ENCODE measurements at places on chromosomes 2 and 18.

DNA sequence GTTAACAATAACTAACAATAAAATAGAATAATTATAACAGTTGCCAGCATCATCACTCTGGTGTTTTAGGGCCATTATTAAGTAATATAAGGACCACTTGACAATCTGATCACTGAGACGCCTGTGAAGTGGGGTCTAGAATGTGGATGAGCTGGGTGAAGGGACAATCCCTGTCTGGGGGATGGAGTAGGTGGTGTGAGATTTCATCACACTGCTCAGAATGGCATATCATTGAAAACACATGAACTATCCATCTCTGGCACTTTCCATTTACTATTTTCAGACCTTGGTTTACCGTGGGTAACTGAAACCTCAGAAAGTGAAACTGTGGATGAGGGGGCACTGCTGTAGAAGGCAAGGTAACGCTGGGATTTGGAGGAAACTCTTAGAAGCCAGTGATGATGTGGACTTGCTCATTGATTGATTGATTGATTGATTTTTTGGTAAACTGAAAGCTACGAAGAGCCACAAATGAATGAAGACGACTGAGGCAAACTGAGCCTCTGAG, 204.4 kb upstream of the TWIST2 start:
- DNase-seq = no peak

GRCh38 chr2:184654945-184655344, 56.6 kb downstream of the ZNF804A start:
- peak; percentile 18 for DNase-seq

GRCh38 chr2:45018023-45018422, 8.8 kb upstream of the SIX2 start:
- no peak for DNase-seq

DNA sequence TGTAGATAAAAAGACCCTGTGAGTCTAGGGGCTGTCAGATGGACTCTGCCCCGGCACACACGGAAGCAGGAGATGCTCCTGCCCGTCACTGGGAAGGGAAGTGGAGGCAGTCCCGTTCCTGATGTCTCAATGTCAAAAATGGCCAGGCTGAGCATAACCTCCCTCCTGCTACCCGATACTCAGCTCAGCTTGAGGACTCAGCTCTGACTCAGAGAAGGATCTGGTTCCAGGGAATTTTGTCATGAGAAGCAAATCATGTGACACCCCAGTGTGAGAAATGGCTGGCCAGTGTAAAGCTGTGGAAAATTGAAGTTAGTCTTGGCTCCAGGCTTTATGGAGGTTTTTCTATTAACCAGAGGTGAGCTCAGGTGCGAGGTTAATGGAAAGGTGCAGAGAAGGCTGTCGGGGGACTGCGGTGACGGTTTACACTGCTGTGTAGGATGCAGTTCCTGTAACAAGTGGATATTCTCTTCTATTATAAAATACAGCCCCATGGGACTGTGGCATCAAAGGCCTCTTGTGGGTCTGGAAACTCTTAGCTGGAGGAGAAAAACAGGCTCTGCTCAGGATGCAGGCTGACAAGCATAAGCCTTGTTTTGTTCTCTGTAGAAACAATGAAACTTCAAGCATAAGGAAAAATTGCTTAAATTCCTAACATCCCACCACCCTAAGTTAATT, 24.7 kb upstream of the AGAP1 start:
- DNase-seq = peak; percentile 44

GRCh38 chr2:188865681-188866080, 108.5 kb upstream of the COL3A1 start:
- DNase-seq = no peak

DNA sequence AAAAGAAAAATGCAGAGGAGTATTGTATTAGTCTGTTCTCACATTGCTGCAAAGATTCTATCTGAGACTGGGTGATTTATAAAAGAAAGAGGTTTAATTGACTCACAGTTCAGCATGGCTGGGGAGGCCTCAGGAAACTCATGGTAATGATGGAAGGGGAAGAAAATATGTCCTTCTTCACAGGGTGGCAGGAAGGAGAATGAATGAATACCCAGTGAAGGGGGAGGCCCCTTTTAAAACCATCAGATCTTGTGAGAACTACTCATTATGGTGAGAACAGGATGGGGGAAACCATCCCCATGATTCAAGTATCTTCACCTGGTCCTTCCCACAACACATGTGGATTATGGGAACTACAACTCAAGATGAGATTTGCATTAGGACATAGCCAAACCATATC, 9.1 kb upstream of the PLCL1 start:
- no peak for DNase-seq

- no peak for DNase-seq
Observed at GRCh38 chr2:9390151-9390850, 33.0 kb downstream of the ITGB1BP1 start.

GRCh38 chr2:78839259-78839658, 186.2 kb upstream of the REG3G start:
- no peak for DNase-seq

DNA sequence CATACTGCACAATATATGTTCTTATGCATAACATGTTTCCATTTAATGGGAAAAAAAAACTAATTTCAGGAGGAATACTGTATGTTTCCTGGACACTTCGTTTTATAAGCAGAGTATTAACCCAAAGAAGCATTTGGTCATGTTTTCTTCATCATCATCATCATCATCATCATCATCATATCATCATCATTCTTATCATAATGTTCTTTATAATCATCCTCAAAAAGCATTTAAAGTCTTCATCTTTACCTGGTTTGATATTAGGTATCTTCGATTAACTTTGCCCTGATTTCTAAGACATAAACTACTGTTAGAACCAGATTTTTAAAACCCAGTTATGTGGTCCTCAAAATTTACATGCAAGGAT, 47.9 kb downstream of the ZEB2 start:
- DNase-seq = no peak
